ENCODE measurements at places on chromosomes 4 and X.

DNA sequence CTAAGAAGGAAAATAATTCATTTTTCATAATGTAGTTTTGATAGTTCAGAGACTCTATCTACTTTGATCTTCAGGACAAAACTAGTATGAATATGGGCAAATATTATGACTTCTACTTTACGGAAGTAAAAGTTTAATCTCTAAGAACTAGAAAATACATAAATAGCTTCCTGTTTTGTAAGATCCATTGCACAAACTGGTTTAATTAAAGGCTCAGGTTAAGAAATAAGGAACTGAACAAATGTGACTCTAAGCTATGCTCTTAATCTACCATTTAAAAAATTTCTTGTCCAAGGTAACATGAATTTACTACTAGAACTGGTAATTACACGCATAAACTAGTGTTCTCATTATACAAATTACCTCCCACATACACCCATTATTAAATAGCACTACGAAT is 360.6 kb downstream of the INPP4B start:
- no peak for DNase-seq

GRCh38 chrX:22053481-22053880 is 21.4 kb downstream of the PHEX start:
- DNase-seq, result no peak

- DNase-seq, result no peak
Measured at GRCh38 chr4:86834901-86835300, 14.3 kb downstream of the SLC10A6 start.

- DNase-seq, result no peak
Measured at GRCh38 chr4:113433116-113433515, 328.4 kb downstream of the CAMK2D start.

DNA sequence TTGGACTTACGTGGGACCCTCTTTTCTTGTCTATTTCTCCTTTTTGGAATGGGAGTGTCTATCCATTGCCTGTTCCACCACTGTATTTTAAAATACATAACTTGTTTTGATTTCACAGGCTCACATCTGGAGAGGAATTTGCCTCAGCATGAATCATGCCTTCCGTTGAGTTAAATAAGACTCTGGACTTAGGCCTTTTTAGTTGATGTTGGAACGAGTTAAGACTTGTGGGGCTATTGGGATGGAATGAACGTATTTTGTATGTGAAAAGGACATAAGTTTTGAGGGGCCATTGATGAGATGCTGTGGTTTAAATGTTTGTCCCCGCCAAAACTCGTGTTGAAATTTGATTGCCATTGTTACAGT is 66.2 kb downstream of the BEX3 start:
- DNase-seq, result no peak

DNA sequence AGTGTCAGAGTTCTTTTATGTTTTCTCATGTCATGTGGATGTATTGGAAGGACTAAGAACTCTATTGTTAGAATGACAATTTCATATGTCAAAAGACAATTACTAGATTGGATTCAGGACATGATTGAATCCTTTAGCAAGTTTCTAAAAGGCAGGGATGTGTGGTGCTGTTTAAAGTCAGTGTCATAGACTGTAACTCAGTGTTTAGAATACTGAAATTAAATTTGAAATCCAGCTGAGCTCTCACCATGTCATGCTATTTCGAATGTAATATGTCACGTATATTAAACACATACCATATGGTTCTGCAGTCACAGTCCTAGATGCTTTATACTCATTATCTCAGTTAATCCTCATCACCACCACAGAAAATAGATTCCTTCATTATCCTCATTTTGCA is 7.8 kb downstream of the GUCY1B1 start:
- DNase-seq, result no peak

DNA sequence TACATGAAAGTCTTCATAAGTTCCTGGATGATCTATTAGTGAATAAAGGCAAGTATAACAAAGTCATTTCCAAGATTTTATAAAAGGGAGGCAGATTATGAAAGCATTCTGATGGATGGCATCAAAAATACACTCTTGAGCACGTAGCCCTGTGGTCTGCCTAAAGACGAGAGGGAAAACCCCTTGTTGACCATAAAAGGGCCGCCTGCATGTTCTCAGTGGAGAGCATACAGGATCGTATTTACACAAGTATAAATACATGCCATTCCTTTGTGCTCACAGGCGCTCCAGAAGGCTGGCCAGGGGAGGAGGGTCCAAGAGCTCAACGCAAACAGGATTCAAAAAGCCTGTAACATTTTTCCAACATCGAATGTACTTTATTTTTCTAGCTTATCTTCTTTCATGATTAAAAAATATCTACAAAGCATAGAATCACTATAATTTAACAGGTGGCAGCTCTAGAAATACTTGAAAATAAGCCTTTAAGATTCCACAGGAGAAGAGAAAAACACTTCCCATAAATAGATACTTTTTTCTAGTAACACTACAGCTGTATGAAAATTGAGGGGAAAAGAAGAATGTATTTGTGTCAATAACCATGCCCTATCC is 29.6 kb downstream of the PDGFC start:
- no peak for DNase-seq

GRCh38 chr4:91268913-91269312 is 1034.9 kb upstream of the GRID2 start:
- no peak for DNase-seq

GRCh38 chrX:118974088-118974907 is at the start of gene LONRF3:
LONRF3 (plus strand) TSS chrX:118974618; CDS start chrX:118974781, 163 bp downstream.
- no peak for DNase-seq

- no peak for DNase-seq
Measured at GRCh38 chr4:78945651-78946179, 6.5 kb upstream of the PAQR3 start.

DNA sequence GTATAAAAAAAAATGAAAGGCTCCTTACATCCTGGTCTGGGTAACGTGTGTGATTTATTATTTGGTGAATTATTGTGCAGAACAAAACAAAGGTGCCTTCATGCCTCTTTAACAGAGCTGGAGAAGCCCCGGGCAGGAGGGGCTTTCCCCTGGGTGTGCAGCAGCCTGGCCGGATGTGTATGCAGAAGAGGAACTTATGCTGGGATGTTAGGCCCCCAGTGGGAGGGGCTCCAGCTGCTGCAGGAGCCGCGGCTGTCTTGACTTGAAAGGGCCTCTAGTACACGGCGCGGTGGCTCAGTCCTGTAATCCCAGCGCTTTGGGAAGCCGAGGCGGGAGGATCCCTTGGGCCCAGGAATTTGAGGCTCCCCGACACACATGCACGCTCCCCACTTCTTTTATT is 16.0 kb downstream of the CCNQ start:
- DNase-seq, result no peak

GRCh38 chr4:56799824-56800756 is 21.4 kb downstream of the SPINK2 start:
- peak; percentile 42 for DNase-seq

DNA sequence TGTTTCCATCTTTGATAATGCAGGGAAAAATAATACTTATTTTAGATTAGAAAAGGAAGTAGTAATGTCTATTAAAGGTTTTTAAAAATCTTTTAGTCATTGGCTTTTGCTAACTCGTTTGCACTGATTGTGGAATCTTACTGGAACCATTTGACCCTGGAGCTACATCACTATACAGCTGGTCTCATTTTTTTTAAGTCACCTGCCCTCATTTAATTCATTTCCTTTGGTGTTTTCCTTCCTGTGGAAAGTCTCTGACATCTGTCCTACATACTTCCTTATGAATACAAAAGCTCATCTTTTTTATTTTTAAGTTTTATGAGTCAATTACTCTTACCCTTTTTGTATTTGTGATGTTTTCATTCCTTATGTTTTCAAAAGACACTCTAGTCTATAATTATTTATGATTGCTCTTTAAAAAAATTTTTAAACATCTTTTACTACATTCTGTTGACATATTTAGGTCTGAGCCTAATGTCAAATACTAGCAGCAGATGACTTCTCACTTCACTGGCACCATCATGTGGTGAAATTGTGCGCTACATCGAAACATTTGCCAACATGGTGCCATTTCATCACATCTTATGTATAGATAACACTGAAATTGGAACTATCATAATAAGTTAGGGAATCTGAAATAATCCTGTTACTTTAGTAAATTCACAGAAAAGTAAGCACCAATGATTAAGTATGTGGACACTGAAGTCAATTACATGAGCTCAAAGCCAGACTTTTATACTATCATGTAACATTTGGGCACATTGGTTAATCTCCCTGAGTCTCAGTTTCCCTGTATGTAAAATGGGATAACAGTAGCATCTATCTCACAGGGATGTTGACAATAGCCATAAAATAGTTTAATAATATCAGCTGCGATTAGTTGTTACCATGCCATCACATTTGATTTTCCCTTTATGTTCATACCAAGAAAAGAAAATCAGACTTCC is 9.4 kb upstream of the MMAA start:
- DNase-seq, result no peak

GRCh38 chrX:108261549-108262203 is 170.1 kb downstream of the ATG4A start:
- DNase-seq, result no peak

GRCh38 chr4:159273841-159274240 is 171.0 kb downstream of the RAPGEF2 start:
- no peak for DNase-seq

- DNase-seq, result no peak
Measured at GRCh38 chr4:153560908-153561307, 94.7 kb downstream of the TMEM131L start.

DNA sequence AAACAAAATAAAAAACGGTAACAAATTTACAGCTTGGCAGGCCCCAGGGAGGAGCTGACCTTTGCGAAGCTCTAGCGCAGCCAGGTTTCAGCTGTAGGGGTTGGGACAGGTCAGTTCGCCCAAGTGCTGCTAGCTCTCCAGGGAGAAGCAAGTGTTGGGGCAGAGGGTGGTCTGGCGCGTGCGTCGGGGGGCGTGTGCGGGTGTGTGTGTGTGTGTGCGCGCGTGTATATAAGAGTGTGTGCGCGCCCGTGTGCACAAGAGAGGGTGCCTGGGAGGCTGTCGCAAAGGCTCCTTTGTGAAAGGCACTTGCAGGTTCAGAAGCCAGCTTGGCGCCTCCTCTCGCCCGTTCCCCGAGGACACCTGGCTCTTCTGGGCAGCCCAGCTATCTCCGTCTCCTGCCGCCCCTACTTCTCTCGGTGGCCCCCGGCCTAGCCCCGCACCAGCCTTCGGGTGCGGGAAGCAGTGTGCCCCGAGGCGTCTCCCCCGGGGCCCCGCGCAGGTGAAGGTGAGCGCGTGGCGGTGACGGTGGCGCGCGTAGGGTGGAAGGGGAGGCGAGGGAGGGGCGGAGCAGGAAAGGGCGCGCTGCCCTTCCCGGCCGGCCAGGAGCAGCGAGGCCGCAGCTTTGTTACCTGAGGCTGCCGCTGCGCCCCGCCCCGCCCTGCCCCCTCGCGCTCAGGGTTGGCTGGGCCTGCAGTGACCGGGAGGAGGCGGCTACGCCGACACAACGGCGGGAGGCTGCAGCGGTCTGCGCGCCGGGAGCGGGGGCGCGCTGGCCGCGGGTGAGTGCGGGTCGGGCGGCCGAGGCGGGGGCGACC is at the start of gene FHDC1:
Gene FHDC1 (plus strand): TSS at position 693 of the 815 bp plus-strand sequence. CDS start 6,735 bp downstream, outside the sequence.
- no peak for DNase-seq

- DNase-seq, result peak; percentile 53
Measured at GRCh38 chrX:102659790-102660757, 8.8 kb downstream of the GPRASP1 start.

GRCh38 chr4:137310593-137311490 is 221.5 kb downstream of the PCDH18 start:
- DNase-seq, result no peak

GRCh38 chrX:45006002-45006800 is 133.2 kb downstream of the KDM6A start:
- no peak for DNase-seq

GRCh38 chr4:135601351-135601750 is 1399.8 kb upstream of the PABPC4L start:
- no peak for DNase-seq

- DNase-seq, result no peak
Measured at GRCh38 chr4:8149664-8150063, 8.9 kb downstream of the ABLIM2 start.

DNA sequence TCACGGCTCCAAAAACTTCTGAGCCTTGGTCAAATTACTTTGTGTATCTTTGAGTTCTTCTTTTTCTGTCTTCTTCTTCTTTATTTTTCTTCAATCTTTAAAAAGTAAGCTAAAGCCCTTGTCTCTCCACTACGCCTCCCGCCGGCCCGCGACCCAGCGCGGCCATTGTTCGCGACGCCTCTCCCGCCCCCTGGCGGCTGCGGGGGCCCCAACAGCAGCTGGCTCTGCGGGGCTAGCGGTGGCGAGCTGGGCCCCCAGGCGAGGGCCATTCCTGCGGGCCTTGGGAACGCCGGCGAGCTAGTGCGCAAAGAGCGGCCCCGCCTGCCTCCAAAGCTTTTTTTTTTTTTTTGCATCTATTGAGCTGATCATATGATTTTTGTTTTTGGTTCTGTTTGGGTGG is 119.1 kb downstream of the TGIF2LX start:
- DNase-seq, result no peak

- DNase-seq, result no peak
Measured at GRCh38 chr4:138087066-138087719, 155.0 kb downstream of the SLC7A11 start.

All from activated CD8-positive, alpha-beta memory T cell treated with anti-CD3 and anti-CD28 coated beads for 48 hours (primary cell).